ENCODE measurements at places on chromosomes 12 and 14.

GRCh38 chr12:91104812-91105466 is 6.4 kb downstream of the LUM start:
- no peak for DNase-seq

- DNase-seq: no peak
Observed at GRCh38 chr12:92899386-92900001, 29.6 kb downstream of the EEA1 start.

DNA sequence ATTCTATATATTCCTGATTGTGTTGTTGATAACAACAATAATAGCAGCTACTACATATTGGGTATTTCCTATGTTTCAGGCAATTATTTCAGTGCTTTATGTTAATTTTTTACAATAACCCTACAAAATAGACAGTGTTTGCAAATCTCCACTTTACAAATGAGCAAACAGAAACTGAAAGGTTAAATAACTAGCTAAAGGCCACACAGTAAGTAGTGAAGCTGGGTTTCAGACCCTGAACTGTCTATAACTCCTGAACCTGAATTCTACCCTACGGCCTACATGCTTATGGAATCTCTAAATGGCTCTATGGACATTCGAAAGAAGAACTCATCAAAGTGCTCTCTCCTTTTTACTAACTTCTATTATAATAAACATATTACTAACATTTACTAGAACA is 19.7 kb upstream of the NUDT4 start:
- DNase-seq: no peak

GRCh38 chr12:75812271-75813018 is 219.1 kb downstream of the PHLDA1 start:
- DNase-seq: peak; percentile 25

GRCh38 chr14:93276031-93276716 is 56.7 kb downstream of the BTBD7 start:
- DNase-seq: no peak

- DNase-seq: no peak
Observed at GRCh38 chr12:69906411-69907216, 81.6 kb downstream of the MYRFL start.

DNA sequence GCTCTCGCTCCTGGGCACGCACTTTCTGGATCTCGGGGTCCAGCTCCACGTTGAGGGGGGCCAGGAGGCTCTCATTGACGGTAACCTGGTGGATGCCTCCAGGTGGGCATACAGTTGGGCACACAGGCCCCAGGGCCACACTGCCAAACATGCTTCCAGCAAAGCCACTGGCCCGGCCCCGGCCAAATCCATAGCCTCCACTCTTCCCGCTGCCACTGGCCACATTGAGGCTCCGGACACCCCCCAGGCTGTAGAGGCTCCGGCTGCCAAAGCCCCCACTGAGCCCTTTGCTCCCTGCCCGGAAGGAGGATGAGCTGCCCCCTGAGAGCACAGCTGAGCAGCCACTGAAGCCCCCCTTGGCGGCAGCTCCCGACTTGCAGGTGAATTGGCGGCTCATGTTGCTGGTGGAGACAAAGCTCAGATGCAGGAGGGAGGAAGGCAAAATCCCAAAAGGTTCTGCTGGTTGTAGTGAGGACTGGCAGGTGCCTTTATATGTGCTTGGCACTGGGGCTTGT is at the start of gene KRT71:
Gene KRT71 (minus strand): TSS at position 465 of the 515 bp plus-strand sequence. CDS start 68 bp downstream, at position 397.
- DNase-seq: no peak

DNA sequence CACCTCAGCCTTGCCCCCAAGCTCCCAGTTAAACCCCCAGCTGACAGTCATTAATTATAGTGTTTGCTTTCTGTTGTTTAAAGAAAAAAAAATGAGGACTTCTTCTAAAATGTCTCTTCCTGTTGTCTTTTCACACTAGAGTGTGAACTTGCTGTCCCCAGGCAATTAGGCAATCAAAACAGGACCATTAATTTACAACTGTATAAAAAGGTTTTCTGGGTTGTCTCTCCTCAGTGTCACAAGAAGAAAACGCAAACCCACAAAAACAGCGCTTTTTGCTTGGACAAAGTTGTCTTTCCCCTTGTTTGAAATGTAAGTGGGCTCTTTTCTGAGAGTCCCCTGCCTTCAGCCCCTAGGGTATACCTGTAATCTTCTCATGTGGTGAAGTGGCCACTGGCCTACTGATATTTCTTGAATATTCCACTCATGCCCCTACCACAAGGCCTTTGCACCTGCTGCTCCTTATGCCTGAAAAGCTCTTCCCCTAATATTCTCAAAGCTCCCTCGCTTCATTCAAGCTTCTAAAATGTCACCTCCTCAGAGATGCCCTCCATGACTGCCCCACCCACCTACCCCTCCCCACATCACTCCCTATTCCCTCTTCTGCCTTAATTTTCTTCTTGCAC is 158.9 kb upstream of the PWP1 start:
- DNase-seq: no peak

DNA sequence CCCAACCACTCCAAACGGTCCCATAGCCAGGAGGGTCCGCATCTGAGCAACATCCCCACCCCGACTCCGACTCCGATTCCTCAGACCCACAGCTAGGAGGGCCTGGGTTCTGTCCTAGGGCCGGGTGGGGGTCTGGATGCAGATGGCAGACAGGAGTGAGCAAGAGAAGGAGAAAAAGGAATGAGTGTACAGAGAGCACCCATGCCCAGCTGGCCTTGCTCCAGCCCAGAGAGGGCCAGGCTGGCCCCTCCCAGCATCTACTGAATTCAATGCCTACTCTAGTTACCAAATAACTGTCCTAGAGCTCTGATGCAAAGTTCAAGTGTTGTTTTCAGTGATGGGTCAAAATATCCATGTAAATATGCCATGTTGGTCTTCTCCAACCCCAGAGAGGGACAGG is 40.8 kb downstream of the VDR start:
- no peak for DNase-seq

GRCh38 chr12:98821866-98822265 is 176.8 kb downstream of the APAF1 start:
- DNase-seq: no peak

GRCh38 chr14:34372786-34373185 is 89.3 kb downstream of the SPTSSA start:
- DNase-seq: no peak

GRCh38 chr14:94087891-94088290 is 6.8 kb downstream of the IFI27L1 start:
- no peak for DNase-seq

GRCh38 chr12:93706387-93706786 is 29.2 kb downstream of the CRADD start:
- DNase-seq: no peak

GRCh38 chr14:81009346-81009745 is 53.9 kb downstream of the TSHR start:
- no peak for DNase-seq

- no peak for DNase-seq
Observed at GRCh38 chr12:75739912-75740311, 228.5 kb upstream of the KRR1 start.

DNA sequence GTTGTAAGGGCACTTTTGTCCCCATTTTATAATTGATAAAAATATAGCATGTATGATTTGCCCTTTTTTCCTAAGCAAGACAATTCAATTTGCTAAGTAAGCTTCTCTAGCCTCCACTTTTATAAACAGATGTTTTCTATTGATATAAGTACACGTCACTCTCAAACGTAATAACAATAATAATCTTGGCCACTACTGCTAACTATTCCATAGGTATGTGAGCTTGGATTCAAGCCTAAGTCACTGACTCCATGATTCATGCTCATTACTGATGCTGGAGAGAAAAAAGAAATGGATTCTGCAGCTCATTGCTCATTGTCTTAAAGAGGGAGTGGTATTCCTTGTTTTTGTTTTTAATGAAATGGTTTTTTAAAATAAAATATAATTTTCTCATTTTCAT is 661.0 kb downstream of the GALC start:
- no peak for DNase-seq

GRCh38 chr14:57403521-57403864 is 13.1 kb downstream of the NAA30 start:
- no peak for DNase-seq

DNA sequence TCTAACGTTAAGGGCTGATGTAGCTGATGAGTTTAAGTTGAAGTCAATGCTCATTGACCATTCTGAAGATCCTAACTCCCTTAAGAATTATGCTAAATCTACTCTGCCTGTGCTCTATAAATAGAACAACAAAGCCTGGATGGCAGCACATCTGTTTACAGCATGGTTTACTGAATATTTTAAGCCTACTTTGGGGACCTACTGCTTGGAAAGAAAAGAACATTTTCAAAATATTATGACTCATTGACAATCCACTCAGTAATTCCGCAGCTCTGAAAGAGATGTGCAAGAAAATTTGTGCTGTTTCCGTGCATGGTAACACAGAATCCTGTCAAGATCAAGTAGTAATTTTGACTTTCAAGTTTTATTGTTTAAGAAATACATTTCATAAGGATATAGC is 35.0 kb upstream of the NAV3 start:
- no peak for DNase-seq

DNA sequence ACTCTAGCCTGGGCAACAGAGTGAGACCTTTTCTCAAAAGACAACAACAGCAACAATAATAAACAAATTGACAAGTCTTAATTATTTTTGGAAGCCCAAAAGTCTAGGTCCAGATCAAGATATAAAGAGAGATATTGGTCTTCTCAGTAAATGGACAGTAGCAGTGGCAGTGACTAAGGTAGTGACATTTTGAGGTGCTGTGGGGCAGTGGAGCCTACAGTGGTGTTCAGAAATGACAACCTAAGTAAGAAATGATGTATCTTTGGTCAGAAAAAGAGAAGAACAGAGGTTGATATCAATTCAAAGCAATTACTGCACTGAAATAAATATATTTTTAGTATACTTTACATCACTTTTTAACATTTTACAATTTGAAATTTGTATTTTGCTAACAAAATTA is 20.7 kb downstream of the METTL25 start:
- DNase-seq: no peak

DNA sequence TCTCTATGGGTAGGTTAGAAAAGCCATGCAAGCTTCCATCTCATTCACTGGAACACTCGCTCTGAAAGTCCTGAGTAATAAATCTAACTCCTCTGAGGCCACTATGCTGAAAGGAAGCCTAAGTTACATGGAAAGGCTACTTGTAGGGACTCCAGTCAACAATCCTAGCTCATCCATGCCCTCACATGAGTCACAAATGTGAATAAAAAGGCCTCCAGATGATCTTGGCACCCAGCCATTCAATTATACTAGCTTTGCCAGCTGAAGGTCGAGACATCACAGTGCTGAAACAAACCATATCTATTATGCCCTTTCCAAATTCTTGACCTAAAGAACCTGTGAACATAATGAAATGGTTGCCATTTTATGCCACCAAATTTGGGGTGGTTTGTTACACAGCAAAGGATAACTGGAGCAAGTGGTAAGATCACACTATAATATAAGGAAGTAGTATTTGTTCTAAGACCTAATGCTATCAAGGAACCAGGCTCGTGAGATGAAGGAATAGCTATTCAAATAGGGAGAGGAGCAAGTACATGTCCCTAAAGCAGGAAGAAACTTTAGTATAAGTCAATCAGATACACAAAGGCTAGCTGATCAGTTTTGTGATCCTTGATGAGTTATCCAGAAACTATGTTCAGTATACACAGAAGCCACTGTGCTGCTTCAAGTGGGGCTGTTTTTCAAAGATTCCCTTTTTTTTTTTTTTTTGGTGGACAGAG is 142.1 kb downstream of the MED13L start:
- no peak for DNase-seq

GRCh38 chr14:22508662-22509035 is 80.4 kb downstream of the DAD1 start:
- no peak for DNase-seq

GRCh38 chr12:94183708-94184379 is 35.5 kb downstream of the PLXNC1 start:
- DNase-seq: no peak

All from T-helper 1 cell (primary cell).